ENCODE measurements at places on chromosomes 12 and 14.

DNA sequence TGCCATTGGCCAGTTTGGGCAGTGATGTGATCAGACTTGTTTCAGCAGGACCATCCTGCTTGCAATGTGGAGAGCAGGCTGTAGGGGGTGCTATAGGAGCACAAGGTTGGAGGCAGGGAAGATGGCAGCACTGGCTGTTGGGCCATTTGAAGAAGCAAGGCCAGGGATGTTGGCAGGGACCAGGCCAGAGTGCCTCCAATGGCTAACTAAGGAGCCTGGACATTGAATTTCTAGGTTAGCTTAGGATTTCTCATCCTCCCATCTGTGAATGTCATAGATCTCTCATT lies 23.5 kb downstream of the FGF23 start:
- no peak for DNase-seq

- no peak for DNase-seq
These were observed 466 bp downstream of the SAV1 start for GRCh38 chr14:50667684-50667995.

- no peak for DNase-seq
These were observed 7.8 kb upstream of the ART4 start for GRCh38 chr12:14850929-14851663.

DNA sequence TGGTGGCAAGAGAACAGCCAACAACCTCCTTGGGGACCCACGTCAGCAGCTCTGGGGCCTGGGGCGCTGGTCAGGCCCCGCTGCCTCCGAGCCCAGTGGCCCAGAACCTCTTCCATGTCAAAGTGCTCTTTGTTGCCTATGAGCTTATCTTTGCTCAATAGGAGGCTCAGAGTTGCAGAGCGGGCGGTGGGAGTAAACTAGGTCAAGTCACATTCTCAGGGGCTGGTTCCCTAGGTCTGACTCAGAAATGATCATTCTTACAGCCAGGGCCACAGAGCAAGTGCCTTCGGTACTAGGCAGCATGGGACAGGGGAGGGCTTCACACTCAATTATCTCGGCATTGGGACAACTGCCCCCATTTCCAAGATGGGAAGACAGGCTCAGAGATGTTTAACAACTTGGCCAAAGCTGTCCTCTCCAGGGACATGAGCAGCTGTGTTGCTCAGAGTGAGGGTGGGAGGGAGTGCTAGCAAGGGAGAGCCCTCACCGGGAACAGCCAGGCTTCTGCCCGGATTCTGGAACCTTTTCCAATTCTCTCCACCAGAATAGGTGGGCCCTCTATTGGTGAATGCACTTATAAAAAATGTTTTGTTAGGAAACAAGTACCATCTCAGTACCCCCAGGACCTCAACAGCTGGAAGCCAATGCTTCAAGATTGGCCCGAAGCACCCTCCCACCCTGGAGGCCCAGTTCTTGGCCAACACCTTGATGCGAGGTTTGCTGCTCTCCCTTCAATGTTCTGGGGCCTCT lies 11.9 kb downstream of the SLC25A29 start:
- no peak for DNase-seq

DNA sequence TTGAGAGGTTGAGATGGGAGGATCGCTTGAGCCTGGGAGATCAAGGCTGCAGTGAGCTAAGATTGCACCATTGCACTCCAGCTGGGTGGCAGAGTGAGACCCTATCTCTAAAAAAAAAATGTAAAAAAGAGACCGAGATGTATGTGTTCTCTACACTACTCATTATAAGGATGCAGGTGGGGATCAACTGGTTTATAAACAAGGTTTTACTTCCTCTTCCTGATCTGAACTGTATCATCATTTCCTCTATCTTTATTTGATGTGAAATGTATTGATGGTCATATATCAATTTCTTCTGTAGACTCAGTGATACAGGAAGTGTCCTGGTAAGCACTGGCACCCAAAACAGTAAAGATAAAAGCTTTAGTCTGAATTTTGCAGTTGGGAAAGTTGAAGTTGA lies 20.1 kb upstream of the USP44 start:
- DNase-seq: no peak

Measured in fibroblast of skin of abdomen (primary cell).